Amygdala (tissue), 56 donors: ENCODE measurements at places on chromosomes 5 and 9.

- DNase-seq: no peak
Measured at GRCh38 chr5:33167541-33167940, 273.2 kb upstream of the TARS1 start.

- DNase-seq: no peak
Measured at GRCh38 chr5:2091921-2092320, 209.2 kb upstream of the IRX4 start.

GRCh38 chr5:74007193-74007592, 381.2 kb downstream of the ARHGEF28 start:
- DNase-seq: no peak

- no peak for DNase-seq
Measured at GRCh38 chr5:21685522-21685921, 1167.6 kb downstream of the CDH12 start.

- DNase-seq: no peak
Measured at GRCh38 chr5:53557386-53557785, 3.1 kb upstream of the NDUFS4 start.

DNA sequence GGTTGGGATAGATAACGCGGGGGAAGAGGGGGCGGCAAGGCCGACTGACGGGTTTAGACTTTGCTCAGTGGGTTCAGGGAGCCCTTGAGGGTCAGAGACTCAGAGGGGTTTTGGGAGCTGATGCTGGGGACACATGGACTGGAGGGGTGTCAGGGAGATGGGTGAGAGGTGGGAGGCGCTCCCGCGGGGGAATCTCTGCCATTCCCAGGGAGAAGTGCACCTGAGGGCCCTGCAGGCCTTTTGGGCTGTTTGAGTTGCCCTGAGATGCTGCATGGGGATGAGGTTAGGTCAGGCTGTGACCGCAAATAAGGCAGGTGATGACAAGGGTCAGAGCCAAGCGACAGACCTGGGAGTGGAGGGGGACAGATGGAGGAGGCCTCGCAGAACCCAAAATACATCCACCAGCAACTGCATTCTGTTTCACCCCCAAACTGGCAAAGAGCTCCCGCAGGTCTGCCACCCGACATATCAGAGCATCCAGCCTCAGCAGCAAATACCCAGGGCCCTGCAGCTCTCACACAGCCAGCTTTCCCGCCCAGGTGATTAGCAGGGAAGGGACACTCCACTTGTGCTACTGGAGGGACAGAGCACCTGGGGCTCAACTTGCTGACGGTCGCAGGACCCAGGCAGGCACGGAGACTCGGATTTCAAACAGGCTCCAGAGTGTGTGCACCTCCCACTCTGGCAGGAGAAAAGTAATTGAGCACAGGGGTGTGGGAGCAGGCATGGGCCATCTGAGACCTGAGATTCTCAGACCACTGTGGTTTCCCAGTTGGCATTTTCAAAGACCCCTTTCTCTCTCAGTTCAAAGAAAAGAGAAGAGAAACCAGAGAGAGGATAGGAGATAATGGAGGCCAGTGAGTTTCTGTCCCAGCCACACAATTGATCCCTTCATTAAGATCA, 26.4 kb downstream of the TMOD1 start:
- no peak for DNase-seq
